Osteoblast (primary cell): ENCODE measurements at places on chromosomes 2 and 18. TPM values are rescaled to one million over a fixed set of nuclear protein-coding genes. Genes with fewer than 3 reads are reported as not detected.

DNA sequence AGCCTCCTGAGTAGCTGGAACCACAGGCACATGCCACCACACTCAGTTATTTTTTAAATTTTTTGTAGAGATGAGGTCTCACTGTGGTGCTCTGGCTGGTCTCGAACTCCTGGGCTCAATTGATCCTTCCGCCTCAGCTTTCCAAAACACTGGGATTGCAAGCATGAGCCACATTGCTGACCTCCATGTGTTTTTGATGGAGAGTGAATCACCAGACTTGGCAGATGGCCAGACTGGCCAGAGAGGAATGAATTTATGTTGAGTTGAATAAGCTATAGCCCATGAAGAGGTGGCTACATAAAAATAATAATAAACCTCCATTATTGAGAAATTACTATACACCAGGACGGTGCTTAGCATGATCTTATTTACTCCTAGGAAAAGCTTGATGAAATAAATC is 91.5 kb downstream of the MREG start:
- DNase-seq, result no peak

- DNase-seq, result no peak
Observed at GRCh38 chr2:164879901-164880535, 38.4 kb upstream of the COBLL1 start.

GRCh38 chr2:230216489-230216888 is 3.3 kb downstream of the SP110 start:
- no peak for DNase-seq

GRCh38 chr2:189002079-189002478 is 27.9 kb downstream of the COL3A1 start:
- DNase-seq, result no peak

Gene NMUR1
- under 0.01 TPM in 2 replicates for total RNA-seq

DNA sequence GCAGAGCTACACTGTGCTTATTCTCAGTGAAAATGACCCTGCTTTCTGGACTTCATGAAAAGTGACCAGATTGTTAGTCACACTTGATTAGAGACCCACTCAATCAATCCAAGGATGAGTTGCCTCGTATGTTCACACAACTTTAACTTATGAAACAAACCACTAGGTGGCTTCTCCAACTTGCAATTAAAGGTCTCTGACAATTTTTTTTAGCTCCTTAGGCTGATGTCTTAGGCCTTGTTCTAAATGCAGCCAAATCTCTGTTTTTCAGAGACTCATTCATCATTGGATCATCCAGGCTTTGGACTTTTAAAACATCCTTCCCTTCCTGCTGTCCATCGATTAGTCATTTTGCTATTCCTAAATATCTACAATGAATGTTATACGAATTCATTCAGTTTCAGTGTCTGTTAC is 63.4 kb downstream of the MREG start:
- DNase-seq, result peak; percentile 58
